ENCODE measurements at places on chromosomes 11 and 22.
A peak's percentile ranks its signal among the peaks of the same experiment; 100 is the strongest.

DNA sequence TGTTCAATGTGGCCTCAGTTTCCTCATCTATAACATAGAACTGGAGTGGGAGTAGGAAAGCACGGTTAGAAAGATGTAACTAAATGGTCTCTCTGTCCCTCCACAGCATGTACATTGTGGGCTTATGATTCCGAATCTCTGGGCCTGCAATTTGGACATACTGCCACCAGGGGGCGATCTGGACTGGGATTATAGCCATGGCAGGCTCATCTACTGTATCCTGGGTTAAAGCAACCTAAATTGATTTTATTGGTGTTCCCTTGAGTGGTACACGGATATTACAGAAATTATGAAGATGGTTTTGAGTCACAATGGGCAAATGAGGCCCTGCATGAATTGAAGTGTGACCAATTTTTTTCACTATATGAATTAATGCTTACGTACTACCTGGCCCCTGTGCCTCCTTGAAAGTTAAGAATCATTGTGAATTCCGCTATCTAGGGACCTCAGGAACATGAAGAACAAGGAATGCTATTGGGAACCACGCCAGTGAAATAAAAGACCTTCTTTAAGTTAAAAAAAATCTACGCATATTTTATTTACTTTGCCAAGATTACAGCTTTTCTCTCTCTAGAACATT lies 32.9 kb downstream of the TST start:
- DNase-seq = no peak

- peak; percentile 99 for DNase-seq
Measured at GRCh38 chr11:72741429-72741833, 10.8 kb downstream of the ARAP1 start.

GRCh38 chr11:96338910-96339705 lies 3.9 kb downstream of the MAML2 start:
- DNase-seq = no peak

- no peak for DNase-seq
Measured at GRCh38 chr11:18013790-18014507, 1.1 kb upstream of the SERGEF start.

DNA sequence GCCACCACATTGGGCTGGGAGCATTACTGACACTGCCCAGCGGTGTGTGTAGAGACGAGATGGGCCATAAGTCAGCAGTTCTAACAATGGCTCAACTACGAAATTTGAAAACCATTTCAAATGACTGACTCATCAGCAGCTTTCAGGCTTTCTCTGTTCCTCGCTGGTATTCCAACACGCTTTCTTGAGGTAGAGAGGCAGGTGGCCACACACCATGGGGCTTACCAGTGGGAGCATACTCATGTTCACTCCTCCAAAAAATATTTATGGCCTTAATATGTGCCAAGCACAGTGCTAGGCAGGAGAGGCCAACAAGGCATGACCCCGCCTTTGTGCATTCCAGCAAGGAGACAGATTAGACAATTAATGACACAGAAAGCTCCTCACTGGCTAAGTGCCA lies 20.3 kb downstream of the ARFGAP2 start:
- DNase-seq = no peak

- no peak for DNase-seq
Measured at GRCh38 chr22:36830601-36831000, 13.8 kb upstream of the PVALB start.

DNA sequence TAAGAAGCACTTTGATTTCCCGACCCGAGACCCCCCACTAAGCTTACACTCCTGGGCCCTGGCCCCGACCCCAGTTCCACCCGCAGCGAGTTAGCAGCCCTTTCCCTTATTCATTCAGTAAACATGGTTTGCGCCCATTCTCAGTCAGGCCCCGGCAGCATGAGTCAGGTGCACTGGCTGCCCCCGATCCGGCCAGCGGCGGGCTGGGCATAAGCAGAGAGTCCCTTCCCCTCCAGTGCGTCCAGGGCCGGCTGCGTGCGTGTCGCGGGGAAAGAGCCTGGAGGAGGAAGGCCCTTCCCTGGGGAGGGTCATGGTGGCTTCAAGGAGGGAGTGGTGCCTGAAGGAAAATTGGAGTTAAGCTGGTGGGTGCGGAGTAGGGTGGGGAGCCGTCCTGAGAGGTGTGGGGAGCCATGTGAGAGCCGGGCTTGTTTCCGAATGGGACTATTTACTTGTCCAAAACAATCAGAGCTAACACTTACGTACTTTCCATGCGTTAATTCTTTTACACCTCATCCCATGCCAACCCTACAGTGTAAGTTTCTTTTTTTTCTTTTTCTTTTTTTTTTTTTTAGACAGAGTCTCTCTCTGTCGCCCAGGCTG lies 657 bp downstream of the IGHMBP2 start:
- peak; percentile 68 for DNase-seq

DNA sequence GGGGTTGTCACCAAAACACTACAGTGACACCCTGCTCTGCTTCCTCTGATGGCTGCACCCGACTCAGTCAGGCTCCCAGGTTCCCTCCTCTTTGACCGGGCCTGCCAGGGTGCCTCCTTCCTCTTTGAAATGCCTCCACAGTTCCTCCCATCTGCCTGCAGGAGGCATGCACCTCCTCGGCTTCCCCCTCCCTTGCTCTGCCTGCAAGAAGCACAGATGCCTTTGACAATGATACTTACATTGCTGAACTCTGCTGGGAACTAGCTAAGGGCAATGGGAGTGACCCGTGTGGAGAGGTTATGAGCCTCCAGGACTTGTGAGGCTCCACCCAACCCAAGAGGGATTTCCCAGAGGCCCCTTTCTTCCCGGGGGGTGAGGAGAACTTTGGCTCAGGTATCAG lies 674.1 kb downstream of the OPCML start:
- DNase-seq = peak; percentile 86

DNA sequence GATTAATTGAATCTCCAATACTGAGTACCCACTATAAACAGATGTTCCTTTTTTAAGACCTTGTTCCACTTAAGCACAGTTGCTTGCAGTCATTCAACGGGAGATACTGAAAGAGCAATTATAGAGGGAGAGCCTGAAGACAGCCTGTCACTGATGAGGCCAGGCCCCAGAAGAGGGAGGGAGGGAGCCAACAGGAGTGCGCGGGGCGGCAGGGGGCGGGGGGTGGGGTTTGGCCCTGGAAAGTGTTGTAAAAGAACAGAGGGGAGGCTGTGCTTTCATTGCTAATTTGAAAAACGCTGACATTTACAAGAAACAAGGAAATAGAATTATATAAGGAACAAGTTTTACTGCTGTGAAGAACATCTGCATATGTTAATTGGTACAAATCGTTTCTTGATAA lies 53.1 kb downstream of the MAP6 start:
- peak; percentile 22 for DNase-seq

- no peak for DNase-seq
Measured at GRCh38 chr11:66279092-66279734, 1.2 kb downstream of the CNIH2 start.

DNA sequence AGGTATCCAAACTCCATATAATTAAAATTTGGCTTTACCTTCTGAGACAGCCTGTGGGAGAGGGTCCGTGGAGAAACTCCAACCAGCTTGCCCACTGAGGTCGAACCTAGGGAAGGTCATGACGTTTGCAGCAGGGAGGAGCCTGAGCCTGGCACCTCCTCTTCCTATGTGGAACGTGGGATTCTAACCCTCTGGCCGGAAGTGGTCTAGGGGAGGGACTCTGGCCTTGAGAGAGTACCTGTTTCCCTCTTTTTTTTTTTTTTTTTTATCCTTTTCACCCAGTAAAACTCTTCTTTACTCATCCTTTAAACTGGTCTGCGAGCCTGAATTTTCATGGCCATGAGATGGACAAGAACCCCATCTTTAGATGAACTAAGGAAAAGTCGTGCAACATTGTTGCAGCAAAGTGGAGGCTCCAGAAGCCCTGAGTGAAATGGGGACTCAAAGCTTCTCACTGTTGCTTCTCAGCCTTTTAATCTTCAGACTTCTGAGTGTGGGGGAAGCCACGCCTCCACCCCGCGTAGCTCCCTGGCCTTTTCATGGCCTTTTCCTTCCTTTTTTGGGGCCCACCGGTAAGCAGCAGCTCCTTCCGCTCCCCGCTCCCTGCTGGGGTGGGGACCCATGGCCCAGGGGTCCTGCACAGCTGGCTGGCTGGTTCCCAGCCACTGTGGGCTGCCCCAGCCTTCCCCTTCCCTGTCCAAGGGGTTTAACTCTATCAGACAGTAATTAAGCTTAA lies 1359.9 kb downstream of the LRRC4C start:
- no peak for DNase-seq

DNA sequence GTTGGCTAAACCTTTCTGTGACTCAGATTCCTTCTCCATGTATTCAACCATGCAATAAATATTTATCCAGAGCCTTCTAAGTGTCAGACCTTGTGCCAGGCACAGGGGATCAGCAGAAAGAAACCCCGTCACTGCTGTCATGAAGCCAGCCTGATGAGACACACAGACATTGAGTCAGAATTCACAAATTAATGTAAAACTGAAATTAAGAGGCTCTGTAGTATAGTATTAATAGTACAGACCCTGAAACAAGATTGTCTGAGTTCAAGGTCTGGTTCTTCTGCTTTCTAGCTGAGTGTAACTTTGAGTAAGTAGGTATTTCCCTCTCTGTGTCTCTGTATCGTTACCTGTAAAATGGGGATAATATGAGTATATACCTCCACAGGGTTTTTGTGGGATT lies 46.9 kb downstream of the ME3 start:
- DNase-seq = no peak

DNA sequence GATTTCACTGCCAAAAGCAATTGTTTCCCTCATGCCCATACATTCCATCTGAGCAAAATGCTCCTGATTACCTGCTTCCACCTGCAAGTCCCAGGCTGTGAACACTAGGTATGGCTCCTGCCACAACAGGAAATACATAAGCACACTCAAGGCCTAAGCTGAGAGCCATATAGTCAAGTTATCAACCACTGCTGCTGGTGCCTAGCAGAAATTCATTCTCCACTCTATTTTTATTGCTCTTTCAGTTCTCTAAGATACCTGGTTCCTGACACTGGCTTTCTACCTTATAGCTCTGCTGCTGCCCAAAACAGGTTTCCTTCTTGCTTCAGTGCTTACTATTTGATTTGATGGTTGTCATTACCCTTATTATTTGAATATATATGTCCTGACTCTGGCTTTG lies 31.6 kb downstream of the SLC36A4 start:
- DNase-seq = no peak

DNA sequence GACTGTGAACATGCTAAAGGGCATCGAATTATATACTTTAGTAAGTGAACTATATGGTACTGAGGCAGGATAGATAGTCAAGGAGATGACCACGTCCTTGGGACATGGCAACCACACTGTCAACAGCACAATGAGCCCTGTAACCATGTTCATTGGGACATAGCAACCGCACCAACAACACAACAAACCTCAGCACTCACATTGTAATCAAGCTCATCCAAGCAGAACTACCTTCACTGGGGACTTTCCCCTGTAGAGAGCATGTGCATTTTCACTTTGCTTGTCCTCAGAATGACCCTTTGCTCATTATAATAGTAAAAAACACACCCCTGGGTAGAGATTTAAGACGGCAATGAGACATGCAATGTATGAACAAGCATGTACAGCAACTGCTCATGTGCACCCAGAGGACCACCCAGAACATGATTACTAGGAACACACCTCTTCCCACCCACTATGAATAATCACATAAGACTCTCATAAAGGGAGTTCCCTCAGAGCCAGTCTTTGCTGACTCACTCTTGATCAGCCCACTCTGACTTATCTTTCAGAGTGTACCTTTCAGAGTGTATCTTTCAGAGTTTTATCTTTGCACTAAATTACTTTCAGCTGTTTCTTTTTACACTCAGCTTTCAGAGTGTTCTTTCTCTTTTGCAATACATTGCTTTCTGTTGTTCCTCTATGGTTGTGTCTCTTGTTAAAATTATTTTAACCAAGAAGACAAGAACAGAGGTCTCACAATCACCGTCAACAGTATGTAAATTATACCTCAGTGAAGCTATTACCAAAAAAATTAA lies 4.1 kb upstream of the PLAAT2 start:
- DNase-seq = no peak

DNA sequence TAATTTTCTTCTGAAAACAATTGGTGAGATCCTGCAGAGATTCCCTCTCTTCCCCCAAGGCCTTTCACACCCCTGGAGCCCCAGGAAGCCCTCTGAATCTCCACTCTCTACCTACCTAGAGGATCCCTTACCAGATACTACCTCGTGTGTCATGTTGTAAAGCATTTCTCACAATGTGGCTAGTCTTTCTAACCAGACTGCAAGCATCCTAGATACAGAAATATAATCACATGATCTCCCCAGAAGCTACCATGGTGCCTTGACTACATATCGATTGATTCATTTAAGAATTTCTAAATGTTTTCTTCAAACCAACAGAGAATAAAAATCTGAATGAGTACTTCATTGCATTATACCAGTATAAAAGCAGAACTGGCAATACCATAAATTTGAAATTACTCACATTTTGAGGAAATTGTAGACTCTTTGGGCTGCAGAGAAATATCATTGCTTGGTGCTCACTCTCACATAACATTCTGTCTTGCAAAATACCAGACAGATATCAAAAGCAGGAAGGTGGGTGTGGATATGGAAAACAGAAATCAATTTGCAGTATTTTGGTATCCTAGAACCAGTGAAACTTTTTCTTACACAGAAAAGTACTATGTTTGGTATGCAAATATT lies 113.5 kb downstream of the MAML2 start:
- DNase-seq = no peak

GRCh38 chr11:17548444-17548843 lies 1.4 kb downstream of the OTOG start:
- DNase-seq = peak; percentile 71

- peak; percentile 85 for DNase-seq
Measured at GRCh38 chr11:111540114-111540936, at the start of gene LAYN. TSS of gene LAYN (plus strand) at chr11:111540720. CDS start at chr11:111540844, 124 bp downstream.

DNA sequence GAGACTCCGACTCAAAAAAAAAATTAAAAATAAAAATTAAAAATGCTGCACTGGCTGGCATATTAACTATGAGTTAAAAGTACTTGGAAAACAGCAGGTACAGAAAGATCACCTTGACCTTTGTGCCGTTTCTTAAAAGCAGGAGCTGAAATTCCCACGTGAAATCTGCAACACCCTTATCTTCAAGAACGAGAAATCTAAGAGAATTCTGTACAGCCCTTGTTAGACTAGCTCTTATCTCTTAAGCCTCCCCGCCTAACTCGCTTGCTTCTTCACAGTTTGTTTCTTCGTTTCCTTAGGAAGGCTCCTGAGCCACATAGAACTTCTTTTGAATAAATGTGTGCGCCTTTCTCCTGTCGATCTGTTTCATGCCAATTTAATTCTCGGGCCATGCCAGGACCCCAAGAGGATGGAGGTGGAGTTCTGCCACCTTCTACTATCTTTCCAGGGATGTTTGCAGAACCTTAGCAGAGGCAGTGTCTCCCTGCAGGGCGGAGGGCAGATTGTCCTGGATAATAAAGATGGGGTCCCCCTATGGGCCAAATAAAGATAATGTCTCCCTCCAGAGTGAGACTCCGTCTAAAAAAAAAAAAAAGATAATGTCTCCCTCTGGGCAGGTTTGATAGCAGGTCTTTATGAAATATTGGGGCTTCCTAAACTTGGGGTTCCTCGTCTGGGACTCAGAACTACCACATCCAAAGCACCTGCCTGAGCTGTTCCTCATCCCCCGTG lies 27.4 kb upstream of the SYT8 start:
- no peak for DNase-seq

- no peak for DNase-seq
Measured at GRCh38 chr22:32904044-32904443, 102.5 kb downstream of the TIMP3 start.
